Transverse colon (tissue), 4 donors: ENCODE measurements at places on chromosomes 4 and X.

GRCh38 chr4:138627096-138627495 is 384.9 kb upstream of the SLC7A11 start:
- DNase-seq: no peak

- DNase-seq: no peak
Measured at GRCh38 chr4:98544818-98545414, 113.5 kb downstream of the TSPAN5 start.

- no peak for DNase-seq
Measured at GRCh38 chrX:16335181-16335580, 167.9 kb downstream of the MAGEB17 start.

GRCh38 chr4:10671366-10671765 is 13.2 kb downstream of the CLNK start:
- DNase-seq: no peak

- DNase-seq: no peak
Measured at GRCh38 chrX:103498786-103499185, 20.5 kb downstream of the RAB40A start.
